ENCODE measurements at places on chromosomes 12 and 14. TPM values are rescaled to one million over a fixed set of nuclear protein-coding genes. Genes with fewer than 3 reads are reported as not detected.

CORO1C gene
- 83.5 TPM for total RNA-seq

DNA sequence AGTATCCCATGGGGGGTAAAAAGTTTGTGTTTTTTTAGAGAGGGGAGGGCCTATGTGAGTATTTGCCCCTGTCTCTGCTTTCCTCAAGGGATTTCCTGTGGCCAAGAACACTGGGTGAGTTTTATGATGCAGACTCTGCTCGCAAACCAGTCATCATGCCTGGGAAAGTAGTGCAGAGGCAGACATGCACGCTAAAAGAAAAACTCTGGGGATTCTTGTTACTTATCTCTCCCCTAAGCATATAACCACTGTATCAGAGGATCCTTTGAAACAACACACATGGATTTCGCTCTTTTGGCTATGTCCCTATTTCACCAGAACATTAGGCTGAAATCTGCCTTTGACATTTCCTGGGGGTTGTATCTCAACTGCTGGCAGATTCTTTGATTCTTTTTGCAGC, 1845.8 kb upstream of the SEL1L start:
- no peak overlapping the region for H3K4me3 ChIP-seq
- H3K36me3 ChIP-seq: no peaks in the 10 kb centered on the region
- DNase-seq: no peak
- H3K27ac ChIP-seq: no peak overlapping the region

DNA sequence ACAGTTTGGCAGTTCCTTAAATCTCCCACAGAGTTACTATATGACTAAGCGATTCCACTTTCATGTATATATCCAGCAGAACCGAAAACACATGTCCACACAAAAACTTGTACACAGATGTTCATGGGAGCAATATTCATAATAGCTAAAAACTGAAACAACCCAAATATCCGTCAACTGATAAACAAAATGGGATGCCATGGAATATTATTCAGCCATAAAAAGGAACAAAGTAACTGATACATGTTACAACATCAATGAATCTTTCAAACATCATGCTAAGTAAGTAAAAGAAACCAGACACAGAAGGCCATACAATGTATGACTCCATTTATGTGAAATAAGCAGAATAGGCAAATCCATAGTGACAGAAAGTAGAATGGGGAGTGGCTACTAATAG, 80.2 kb upstream of the GPHB5 start:
- DNase-seq: no peak
- no peak overlapping the region for H3K27ac ChIP-seq
- no peaks in the 10 kb centered on the region for H3K27me3 ChIP-seq
- H3K4me1 ChIP-seq: peaks cover 4% of the 10 kb centered on the region
- H3K4me3 ChIP-seq: no peak overlapping the region

- H3K27ac ChIP-seq: no peak overlapping the region
- no peaks in the 10 kb centered on the region for H3K4me1 ChIP-seq
- H3K36me3 ChIP-seq: no peaks in the 10 kb centered on the region
- H3K4me3 ChIP-seq: no peak overlapping the region
- peaks cover 4% of the 10 kb centered on the region for H3K27me3 ChIP-seq
- no peak for DNase-seq
Measured at GRCh38 chr12:130242506-130242905, 80.2 kb downstream of the FZD10 start.

DNA sequence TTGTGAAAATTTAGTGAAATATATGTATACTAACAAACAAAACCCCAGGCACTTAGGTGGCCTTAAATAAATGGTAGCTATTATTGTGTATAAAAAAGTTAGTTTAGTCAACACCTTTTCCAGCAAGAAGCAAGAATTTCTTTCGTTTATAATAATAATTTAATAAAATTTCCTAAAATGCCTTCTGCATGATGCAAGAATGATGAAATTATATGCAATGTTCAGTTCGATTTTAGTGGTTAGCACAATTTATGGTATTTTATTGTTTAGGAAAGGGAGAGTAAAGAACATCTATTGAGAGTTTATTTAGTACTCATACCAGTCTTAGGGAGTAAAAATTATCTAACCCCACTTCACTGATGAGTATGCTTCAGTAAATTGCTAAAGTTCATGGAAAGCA, 290.8 kb downstream of the APAF1 start:
- no peaks in the 10 kb centered on the region for H3K4me1 ChIP-seq
- peaks cover 12% of the 10 kb centered on the region for H3K27me3 ChIP-seq
- H3K27ac ChIP-seq: no peak overlapping the region
- H3K36me3 ChIP-seq: no peaks in the 10 kb centered on the region
- H3K4me3 ChIP-seq: no peak overlapping the region

All from activated CD4-positive, alpha-beta T cell treated with anti-CD3 and anti-CD28 coated beads for 36 hours (primary cell).